ENCODE measurements at places on chromosomes 13 and 19.

DNA sequence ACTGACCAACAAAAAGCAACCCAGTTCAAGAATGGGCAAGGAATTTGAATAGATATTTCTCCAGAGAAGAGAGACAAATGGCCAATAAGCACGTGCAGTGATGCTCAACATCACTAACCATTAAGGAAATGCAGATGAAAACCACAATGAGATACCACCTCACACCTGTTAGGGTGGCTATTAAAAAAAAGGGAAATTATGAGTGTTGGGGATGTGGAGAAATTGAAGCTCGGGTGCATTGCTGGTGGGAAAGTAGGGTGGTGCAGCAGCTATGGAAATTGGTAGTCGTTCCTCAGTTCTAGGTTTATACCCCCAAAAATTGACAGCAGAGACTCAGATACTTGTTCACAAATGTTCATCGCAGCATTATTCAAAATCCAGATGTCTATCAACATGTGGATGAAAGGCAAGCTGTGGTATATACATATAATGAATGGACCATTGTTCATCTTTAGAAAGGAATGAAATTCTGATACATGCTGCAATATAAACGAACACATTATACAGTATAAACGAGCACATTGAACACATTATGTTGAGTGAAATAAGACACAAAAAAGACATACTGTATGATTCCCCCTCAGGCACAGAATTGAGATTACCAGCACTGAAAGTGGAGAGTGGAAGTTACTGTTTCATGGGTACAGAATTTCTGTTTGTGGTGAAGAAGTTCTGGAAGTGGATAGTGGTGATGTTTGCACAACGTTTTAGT, 927 bp downstream of the CHAMP1 start:
- DNase-seq: no peak

- DNase-seq: no peak
Observed at GRCh38 chr19:4144666-4145249, 8.7 kb upstream of the CREB3L3 start.

GRCh38 chr13:27104606-27105005, 67.0 kb downstream of the USP12 start:
- no peak for DNase-seq

DNA sequence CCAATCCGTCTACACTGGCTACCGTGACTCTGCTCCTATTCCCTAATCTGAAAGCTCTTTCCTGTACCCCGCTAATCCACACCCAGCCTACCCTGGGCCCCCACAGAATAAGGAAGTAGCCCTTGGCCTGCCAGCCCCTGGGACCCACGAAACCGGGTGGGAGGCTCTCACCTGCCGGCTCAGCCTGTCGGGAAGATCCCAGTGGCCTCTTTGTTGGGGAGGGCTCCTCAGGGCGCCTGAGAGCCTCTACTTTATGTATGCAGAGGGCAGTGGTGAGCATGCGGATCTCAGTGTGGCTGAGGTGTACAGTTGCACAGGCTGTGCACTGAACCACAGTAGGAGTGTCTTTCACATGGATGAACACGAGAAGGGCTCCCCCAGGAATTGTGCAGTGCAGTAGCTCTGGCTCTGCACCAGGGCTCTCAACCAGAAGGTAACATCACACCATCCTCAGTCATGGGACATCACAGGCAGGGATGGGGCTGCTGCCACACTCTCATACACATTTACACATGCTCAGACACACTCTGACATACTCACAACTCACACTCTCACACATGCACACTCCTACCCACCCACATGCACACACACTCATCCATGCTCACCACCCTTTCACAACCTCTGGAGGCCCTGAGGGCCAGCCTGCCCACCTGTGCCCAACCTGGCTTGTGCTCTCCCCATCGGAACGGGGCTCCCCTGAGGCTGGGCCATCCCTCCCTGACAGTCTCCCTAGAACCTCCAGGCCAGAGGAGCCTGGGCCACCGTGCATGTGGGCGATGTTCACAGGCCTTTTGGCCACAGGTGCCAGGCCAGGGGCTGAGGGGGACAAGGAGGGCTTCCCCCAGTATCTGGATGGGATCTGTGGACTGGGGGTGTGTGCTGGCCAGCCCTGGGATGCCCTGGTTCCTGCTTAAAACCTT, 135.0 kb downstream of the URI1 start:
- no peak for DNase-seq

DNA sequence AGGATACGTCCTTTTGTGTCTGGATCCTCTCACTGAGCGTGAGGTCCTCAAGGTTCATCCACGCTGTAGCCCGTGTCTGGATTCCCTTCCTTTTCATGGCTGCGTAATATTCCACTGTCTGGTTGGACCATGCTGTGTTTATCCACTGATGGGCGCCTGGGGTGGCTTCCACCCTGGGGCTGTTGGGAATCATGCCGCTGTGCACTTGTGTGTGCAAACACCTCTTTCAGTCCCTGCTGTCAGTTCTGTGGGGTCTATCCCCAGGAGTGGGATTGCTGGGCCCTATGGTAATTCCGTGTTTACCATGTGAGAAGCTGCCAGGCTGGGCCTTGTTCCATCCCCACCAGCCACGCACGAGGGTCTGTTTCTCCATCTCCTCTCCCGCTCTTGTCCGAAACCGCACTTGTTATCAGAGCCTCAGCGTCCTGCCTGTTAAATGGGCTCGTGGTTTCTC, 98.6 kb downstream of the GADD45B start:
- DNase-seq: no peak

- DNase-seq: no peak
Observed at GRCh38 chr13:53311561-53311960, 282.9 kb downstream of the OLFM4 start.

DNA sequence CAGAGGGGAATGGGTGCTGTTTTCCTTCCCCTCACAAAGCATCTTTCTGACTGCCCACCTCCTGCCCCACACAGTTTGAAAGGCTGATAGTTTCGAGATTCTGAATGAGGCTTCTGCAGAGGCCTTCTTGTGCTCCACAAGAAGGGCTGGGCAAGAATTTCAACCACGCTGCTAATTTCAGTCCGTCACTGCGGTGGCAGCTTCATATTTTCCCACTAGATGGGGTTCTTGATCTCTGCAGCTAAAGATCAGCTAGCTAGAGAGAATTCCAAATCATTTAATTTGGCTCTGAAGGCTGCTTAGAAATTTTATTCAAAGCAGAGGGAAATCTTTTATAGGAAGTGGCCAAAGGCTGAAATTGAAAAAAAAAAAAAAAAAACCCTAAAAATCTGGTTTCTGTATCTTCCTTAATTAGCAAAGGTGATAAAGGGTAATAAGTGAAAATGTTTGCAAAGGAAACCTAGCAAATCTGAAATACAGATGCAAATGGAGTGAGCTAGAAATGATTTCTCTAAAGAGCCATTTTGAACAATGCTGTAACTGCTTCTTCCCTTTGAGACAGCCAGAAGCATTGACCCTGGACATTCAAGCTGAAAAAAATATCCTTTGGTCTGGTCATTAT, 38.0 kb upstream of the C13orf42 start:
- DNase-seq: no peak

DNA sequence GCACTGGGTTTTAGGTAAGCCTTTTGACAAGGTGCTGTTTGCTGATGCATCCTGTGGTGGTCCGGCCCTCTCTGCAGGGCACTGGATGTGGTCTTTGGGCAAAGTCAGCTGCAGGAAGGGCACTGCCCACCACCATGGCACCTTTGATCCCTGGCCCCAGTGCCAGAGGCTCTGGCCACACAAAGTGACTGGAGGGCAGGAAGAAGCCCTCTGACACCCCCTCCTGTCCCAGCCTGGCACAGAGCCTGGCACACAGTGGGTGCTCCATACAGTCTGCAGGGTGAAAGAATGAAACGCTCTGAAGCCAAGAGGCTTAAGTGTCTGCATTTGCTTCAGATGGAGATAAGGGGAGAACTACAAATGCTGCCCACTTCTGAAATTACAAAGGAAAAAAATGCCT, 47.6 kb upstream of the CNMD start:
- no peak for DNase-seq

DNA sequence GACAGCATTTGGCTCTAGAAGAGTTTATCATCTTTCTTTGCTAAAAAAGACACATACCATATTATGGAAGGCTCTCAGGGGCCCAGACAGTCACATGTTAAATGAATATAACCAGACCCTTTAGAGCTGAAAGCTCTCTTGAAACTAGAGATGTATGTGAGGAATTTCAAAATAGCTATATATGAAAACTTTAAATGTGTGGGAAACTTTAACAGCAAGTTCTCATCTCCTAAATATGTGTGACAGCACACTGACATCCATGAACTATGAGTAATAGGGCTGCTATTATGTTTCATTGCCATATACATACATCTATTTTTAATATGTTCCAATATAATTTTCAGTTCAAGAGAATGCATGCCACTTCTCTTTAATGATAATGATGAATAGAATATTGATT, 509.5 kb downstream of the GPC6 start:
- no peak for DNase-seq

DNA sequence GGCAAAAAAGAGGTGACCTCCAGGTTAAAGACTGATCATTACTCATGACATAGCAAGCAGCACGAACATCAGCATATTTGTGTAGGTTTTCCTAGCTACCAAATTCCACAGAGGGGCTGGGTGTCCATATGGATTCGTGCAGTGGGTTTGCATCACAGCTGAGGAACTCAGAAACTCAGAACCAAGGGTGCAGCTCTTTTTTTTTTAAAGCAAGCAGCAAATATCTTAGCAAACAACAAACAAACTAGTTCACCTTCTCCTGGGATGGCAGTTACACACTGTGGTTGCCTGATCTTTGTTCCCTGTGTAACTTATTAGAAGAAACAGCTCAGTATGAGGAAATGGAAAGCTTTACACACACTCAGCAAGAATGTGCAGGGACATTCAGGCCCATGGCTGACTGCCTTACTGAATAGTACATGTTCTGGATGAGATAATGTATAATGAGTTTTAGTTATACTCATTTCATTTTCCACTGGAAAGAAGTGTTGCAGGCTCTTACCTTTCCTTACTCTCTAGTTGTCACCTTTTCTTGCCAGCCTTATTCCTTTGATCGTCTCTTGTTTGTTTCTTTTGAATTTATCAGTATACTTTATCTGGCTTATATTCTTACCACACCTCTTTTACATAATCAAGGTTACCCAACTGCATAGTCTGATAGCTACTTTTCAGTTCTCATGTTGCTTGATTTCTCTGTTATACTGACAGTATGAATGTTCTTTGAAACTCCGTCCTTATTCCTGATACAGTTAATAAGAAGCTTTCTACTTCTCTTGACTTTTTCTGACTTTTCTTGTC, 4.3 kb downstream of the NDFIP2 start:
- DNase-seq: no peak

GRCh38 chr19:44788971-44789370, 11.3 kb downstream of the CBLC start:
- DNase-seq: no peak

DNA sequence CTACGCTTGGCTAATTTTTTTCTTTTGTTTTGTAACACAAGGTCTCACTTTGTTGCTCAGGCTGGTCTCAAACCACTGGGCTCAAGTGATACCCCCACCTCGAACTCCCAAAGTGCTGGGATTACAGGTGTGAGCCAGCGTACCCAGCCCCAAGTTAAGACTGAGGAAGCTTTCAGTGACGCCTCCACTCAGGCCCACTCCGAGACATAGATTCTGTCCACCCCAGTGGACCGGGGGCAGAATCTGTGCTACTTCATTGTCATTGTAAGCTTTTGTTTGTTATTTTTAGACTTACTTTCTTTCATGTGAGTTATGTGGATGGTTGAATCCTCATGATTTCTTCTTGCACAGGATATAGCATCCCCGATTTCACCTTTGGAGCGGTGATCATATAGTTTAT, 156.9 kb upstream of the TSHZ3 start:
- DNase-seq: no peak

- DNase-seq: no peak
Observed at GRCh38 chr13:67134417-67135129, 95.6 kb downstream of the PCDH9 start.

- no peak for DNase-seq
Observed at GRCh38 chr19:32018014-32018413, 327.4 kb upstream of the ZNF507 start.

- DNase-seq: no peak
Observed at GRCh38 chr13:83929157-83929556, 46.9 kb upstream of the SLITRK1 start.

DNA sequence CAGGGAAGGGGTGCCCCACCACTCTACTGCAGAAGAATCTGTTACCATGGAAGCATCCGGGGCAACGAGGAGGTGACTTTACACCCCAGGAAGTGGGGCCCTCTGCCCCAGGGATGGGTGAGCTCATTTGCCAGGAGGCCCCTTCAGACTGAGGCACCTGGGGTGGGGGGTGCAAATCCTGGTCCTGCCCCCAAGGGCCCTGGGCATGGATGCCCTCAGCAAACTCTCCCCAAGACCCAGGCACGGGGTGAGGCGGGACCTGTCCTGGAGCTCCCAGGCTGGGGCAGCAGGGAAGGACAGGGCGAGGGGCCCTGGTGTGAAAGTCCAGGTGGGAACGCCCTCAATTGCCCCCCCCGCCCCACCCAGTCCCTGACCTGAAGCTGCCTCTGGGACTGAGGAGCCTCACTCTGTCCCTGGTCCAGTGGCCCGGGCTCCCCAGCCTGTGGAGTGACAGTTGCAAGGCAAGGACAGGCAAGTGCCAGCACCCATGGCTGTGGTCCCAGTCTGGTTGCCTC, 52.5 kb downstream of the C1QTNF9 start:
- DNase-seq: no peak

- no peak for DNase-seq
Observed at GRCh38 chr13:87084192-87084591, 587.0 kb upstream of the SLITRK5 start.

DNA sequence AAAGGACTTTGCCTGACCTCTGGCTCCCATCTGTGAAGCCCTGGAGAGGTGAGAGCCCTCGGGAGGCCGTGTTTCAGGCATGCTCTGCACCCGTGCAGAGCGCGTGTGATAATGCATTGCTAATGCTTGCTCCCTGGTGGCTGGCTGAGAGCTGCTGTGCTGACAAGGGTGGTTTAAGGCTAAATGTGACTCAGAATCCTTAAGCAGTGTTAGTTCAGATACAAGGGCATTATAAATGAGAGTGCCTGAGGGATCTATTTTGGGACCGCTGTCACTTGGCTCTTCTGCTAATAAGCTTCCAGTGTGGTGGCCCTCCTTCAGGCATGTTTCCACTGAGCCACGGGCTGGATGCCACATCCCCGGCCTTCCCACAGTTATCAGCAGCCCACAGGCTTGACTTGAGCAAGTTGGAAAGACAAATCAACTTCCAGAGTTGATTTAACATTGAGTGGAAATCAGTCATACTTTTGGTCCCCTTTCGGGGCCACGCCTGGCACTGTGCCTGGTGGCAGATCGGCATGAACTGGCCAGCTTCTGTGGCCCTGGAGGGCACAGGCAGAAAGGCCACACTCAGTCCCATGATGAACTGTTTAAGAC, 17.0 kb downstream of the ALOX5AP start:
- DNase-seq: no peak

GRCh38 chr13:91389186-91389585, 9.2 kb upstream of the GPC5 start:
- DNase-seq: no peak
